ENCODE measurements at places on chromosomes 7 and 10.

GRCh38 chr7:120949998-120950538 is 509 bp upstream of the ING3 start:
- DNase-seq = no peak

- no peak for DNase-seq
Measured at GRCh38 chr7:2537981-2538851, 17.1 kb downstream of the BRAT1 start.

DNA sequence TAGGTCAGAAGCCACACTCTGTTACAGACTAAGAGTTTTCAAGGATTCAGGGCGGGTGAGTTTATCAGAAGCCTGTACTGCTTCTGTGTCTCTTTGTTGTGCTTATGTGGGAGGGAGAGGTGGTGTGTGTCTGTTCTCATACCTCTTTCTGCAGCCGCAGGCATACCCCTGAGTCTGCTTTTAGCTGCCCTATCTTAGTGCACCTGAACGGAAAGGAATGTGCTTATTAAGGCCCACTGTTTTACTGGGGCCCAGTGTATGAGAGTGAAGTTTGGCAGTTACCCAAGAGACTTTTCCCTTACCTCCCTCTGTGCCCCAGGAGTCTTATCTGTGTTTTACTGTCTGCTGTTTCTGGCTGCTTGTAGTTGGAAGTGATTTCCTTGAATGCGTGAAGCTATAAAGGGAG is 104.3 kb downstream of the TYW1 start:
- DNase-seq = no peak

DNA sequence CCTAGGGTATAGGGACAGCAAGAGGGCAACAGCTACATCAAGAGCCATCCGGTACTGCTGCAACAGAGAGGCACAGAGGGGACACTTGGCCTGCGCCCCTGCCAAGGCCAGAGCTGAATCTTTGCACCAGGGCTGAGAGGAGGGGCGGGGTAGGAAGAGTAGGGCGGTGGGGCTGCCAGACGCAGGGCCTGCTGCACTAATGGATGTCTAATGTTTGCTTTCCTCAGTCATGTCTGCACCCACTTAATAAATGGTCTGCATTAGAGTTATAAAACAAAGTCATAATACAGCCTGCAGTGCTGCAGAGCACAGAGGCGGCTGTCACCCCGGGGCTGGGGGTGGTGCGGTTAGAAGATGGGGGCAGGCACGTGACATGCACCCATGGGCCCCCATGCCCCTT is 42.2 kb upstream of the SLC29A3 start:
- DNase-seq = no peak

GRCh38 chr7:120979765-120980499 is 8.6 kb upstream of the CPED1 start:
- no peak for DNase-seq

GRCh38 chr10:91690412-91690811 is 57.5 kb upstream of the PPP1R3C start:
- DNase-seq = no peak

GRCh38 chr10:62386356-62387320 is 12.5 kb downstream of the ZNF365 start:
- no peak for DNase-seq

Data from NCI-H345 (cell line).